ENCODE measurements at places on chromosomes 13 and 19.

GRCh38 chr19:19067276-19068072 lies 3.7 kb downstream of the SLC25A42 start:
- no peak for DNase-seq

DNA sequence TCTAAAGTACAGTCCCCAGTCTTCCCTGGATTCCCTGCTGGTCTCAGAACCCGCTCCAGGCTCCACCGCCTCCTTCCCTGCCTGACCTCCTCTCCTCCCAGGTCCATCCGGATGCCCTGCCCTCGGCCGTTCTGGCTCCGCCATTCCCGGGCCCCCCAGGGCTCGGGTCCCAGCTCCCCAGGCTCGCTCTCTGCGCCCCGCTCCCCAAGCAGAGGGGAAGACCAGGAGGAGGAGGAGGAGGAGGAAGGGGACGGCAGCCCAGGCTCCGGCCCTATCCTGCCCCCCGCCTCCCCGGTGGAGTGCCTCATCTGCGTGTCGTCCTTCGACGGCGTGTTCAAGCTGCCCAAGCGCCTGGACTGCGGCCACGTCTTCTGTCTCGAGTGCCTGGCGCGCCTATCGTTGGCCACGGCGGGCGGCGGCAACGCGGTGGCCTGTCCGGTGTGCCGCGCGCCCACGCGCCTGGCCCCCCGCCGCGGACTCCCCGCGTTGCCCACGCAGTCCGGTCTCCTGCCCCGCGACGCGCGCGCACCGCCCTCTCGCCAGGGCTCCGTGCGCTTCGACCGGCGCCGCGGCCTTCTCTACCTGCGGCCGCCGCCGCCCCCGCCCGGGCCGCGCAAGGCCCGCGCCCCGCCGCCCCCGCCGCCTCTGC lies 647 bp downstream of the RNF225 start:
- DNase-seq = no peak

GRCh38 chr13:23003446-23003845 lies 177.3 kb upstream of the SGCG start:
- DNase-seq = no peak

DNA sequence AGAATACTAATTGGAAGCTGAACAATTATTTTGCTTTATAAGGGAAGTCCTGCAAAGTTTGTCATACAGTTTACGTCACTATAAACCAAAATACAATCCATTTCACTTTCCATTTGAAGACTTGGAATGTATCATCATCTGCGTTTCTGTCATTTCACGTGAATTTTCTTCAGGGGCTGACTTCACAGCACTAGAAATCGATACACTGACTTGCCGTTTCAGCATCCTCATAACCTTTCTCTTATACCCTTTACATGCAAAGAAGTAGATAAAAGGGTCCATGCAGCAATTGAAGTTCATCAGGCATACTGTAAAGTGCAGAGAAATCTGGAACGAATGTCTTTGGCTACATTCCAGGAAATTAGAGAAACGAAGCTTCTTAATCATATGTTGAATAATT lies 12.2 kb downstream of the GPR183 start:
- DNase-seq = no peak

GRCh38 chr13:39688278-39688677 lies 32.8 kb downstream of the COG6 start:
- no peak for DNase-seq
